ENCODE measurements at places on chromosomes 1 and 21.

GRCh38 chr1:145936247-145936646 lies 9.0 kb upstream of the RBM8A start:
- no peak for DNase-seq

DNA sequence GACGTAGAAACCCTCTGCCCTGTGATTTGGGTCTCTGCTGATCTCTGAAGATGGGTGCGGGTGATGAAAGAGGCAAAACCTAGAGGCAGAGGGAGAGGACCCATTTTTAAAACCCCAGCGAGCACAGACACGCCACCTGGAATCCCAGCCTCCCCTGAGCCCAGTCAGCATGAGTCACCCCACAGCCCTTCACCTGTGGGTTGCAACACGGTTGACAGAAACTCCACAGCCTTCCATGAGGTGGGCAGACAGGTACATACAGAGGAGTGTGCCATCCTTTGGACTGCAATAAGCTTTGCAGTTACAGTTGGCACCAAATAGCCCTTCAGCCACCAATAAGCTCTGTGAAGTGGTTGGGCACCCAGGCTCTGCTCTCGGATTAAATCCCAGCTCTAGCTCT lies 2.1 kb upstream of the GRHL3 start:
- no peak for DNase-seq

DNA sequence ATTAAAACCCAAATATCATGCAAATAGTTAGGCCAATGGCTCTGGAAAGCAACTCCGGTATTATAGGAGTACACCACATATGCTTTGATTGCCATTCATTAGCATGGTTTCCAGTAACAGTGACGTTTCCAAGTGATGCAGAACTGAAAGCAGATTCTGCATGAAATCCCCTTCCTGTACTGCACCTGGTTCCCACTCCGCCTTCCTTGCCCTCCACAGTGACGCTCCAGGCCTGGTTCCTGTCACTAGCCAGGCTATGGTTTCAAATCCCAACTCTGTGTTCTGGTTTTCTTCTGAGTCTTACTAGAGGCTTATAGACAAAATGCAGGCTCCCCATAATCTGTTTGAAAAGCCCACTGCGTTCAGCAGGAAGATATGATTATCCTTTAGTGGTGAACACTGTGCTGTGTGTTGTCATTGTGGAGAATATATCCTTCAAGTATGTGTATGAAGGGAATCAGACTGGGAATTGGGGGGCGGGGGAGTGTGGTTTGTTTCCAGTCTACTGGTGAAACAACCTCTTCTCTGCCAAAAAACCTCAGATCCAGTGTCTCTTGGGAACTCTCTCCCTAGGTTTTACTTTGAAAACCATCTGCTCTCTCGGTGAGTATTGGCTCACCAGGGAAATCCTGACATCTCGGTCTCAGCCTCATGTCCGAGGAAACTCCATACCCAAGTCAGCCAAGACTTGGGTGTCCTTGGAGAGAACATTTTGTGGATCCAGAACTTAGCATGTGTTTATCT lies 78.7 kb downstream of the TYW3 start:
- no peak for DNase-seq

- no peak for DNase-seq
Measured at GRCh38 chr1:116498789-116499628, 71.8 kb downstream of the CD58 start.

DNA sequence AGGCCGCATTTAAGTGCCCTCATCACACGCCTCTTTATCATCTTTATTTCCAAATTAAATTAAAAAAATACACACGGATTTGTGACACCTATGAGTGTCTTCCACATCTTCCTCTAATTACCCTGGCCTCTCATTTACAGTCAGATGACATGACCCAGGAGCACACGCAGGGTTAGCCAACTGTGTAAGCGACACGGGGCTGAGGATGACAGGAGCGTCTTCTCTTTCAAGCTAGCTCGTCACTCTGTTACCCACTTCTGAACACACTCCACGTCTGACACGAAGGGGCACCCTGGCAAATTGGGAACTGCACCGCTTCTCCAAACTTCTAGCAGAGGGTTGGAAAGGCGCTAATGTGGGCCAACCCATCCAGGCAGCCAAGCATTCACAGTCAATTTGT lies 112.1 kb downstream of the SMYD2 start:
- no peak for DNase-seq

DNA sequence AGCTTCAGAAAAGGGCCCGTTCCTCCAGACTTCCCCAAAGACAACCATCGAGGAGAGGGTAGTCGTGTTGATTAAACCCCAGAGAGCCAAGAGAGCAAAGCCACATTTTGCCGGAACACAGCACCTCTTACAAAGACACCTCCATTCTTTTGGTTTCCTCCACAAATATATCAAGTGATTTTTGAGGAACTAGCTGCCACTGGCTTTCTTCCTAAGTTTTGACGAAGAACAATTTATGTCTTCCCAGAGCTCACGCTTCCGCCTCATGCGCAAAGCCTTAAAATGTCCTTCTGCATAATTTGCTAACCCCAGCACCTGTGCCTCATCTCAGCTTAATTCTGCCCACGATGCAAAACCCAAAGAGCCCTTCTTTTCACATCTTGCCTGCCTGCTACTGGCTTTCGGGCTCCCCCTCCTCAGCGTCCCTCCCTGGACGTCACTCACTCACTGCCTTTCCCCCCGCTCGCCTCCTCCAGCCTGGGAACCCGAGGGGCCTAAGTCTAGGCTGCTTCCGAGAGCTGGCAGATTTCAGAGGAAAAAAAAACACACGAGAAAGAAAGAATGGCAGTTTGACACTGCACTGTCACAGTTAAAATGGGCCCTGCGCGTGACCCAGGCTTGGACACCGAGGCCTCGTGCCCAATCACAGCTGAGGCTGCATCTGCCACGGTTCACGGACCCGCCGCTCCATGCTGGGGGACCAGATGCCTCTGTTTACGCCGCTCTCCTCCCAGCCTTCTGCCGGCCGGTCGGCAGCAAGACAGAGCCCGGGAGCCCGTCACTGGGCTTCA lies 77.6 kb upstream of the IFNAR2 start:
- no peak for DNase-seq

DNA sequence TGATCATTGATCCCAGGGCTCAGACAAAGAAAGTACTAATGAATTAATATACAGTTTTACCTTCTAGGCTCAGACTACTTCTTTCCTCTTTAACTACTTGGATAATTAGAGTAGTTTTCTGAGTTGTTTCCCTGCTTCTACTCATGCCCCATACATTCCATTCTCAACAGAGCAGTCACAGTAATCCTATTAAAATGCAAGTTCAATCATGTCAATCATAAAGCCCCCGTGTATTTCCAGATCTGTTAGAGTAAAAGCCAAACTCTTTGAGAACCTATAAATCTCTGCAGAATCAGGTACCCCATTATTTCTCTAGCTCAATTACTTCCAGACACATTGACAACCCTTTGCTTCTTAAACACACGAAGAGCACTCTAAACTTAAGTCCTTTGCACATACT lies 242.1 kb upstream of the PRMT6 start:
- no peak for DNase-seq

- DNase-seq, result no peak
Measured at GRCh38 chr1:1874901-1875300, 16.0 kb downstream of the GNB1 start.

All from T-helper 2 cell (primary cell).